ENCODE measurements at places on chromosomes 12 and 14.

DNA sequence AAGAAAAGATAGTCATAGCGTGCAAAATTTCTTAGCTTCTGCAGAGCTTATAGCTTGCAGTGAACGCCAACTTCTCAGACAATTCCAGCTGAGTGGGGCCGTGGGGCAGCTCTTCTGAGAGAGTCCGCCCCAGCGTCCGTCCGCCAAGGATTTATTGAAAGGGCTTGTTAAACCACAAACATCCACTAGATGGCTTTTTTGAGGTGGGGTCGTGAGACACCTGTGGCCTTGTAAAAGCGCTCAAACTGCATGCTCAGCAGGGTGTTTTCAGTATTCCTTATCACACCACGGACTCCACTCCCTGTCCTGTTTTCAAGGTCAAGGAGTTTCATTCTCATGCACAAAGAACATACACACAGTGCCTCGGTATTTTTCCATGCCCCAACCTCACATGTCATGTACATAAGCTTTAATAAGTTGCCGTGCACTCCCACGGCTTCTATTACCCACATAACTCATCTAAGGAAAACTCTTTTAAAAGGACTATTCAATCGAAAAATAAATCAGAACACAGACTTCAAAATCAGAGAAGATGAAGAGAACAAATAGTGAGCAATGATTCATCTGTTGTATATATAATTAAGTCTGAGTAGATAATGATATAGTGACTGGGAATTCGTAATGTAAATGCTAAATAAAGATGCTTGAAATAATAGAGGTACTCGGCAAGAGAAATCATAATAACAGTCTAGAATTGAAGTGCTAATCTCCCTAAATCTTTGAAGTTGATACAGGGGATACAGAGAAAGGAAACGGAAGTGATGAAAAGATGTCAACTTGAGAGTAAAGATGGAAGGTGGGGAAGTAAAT lies 46.7 kb downstream of the WBP11 start:
- DNase-seq = no peak

GRCh38 chr12:15157269-15157671 lies 63.9 kb downstream of the RERG start:
- no peak for DNase-seq

DNA sequence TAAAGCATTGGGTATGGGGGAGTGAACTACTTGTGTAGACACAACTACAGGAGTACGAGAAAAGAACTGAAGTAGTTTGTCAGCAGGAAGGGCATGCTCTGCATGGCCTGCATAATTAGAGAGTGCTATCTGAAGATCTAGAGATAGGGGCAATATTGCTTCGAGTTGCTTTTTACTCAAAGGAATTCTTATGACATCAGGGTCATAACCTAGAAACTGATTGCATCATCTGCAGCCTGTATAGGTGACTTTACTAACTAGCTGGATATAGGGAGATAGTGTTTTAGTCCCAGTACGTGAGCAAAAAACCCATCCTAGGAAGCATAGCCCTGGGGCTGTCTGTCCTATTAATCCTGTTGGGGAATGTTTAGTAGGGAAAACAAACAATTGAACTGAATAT lies 39.8 kb downstream of the TMTC3 start:
- no peak for DNase-seq

DNA sequence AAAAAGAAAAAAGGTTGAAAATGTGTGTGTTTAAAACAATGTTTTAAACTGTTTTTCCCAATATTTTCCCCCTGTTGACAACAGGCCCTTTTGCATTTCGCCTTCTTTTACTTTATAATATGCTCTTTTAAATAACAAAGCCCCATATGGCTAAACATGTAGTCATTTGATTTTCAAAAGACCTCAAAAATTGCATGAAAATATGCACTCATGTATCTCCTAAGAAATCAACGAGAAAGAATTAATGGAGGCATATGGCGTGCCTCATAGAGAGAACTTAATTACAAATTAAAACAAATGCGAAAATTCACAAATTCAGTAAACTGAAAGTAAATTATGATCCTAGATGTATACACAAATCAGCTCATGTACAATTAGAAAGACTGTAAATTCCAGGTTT lies 202.6 kb upstream of the FOXN3 start:
- no peak for DNase-seq

DNA sequence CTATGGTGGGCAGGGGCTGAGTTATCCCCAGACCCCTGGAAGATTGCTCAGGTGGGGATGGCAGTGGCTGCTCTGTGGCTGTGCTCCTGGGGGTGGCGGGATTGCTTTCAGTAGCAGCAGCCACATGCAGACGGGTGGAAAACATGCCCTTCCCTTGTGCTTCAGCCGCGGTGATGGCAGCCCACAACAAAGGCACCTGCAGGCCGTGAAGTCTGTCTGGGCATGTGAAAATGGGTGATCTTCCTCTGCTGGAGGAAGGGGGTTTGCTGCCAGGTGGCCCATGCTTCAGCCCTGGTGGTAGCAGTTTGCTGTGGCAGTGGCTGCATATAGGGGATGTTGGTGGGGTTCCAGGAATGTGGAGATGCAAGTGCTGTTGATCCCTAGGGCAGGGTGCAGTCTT lies 326.2 kb upstream of the RGS6 start:
- DNase-seq = no peak

GRCh38 chr12:39065455-39065854 lies 160.1 kb upstream of the CPNE8 start:
- no peak for DNase-seq

DNA sequence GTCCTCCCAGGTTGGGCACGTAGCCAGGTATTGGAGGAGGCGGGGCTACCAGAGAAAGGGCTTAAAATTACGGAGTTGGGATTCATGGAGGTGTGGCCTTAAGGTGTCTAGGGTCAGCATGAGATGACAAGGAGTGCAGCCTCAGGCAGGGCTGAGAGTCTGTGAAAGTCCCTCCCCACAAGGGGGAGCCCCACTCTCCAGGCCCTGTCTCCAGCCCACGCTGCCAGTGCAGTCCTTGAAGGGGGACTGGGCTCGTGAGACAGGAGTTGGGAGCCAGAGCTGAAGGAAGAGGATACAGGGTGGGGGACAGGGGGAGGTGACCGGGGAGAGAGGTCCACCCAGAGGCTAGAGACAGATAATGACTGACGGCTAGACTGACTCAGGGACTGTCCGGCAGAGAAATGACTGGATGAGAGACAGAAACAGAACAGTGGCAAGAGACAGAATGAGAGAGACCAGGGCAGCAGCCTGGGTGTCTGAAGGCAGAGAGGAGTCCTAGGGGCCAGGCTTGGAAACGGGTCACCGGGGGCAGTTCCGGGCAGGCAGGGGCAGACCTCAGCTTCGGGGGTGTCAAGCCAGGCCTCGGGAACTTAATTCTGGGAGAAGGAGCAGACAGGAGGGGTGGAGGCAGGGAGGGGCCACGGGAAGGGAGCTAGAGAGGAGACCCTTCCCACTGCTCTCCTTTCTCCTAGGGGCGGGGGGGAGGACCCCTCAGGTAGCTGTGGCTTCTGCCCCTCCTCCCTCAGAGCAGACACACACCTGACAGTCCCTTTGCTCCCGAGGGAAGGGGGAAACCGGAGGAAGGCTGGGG lies 970 bp downstream of the CDH24 start:
- DNase-seq = peak; percentile 53

DNA sequence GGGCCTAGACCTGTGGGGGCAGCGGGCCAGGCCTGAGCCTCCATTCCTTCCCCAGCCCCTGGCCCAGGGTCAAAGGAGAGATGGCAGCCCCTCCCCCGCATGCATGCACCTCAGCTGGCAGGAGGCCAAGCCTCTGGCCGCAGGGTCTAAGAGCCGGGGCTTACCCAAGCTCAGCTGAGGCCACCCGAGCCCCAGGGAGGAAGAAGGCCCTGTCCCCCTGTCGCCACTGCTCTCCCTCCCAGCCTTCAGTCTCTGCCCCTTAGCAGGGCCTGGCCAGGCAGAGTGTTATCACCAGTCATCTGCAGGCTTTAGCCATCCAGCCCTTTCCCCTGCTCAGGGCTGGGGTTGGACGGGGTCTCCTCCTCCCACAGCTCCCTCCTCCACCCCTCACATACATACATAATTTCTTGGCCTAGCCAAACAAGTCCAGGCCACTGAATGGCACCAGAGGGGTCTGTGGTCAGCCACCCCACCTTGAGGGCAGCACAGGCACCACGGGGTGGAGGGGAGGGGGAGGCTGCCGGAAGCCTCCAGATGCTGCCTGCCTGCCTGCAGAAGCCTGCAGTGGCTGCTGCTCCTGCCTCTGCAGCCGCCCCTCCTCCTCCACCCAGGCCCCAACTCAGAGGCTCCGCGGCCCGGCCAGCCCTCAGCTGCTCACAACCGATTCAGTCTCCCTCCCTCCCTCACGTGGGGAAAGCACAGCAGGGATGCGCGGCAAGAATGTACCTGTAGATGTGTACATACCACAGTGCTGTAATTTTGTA lies 22.8 kb downstream of the RAB35 start:
- DNase-seq = no peak

DNA sequence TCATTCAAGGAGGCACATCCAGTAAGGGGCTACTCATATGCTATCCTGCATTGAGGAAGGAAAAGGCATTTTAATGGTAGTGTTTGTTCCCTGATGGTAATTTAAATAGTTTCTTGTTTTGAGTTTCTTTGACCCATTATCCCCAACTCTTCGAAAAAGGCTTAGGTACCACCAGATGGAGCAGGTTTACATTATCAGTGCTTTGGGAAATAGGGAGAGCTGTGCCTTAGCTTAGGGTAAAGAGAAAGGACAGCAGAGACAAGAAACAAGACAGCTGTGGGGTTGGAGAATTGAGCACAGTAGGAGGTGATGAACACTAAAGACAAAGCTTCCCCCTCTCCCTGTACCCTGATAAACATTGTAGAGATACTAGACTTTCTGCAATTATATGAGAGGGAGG lies 29.1 kb upstream of the HELB start:
- no peak for DNase-seq

DNA sequence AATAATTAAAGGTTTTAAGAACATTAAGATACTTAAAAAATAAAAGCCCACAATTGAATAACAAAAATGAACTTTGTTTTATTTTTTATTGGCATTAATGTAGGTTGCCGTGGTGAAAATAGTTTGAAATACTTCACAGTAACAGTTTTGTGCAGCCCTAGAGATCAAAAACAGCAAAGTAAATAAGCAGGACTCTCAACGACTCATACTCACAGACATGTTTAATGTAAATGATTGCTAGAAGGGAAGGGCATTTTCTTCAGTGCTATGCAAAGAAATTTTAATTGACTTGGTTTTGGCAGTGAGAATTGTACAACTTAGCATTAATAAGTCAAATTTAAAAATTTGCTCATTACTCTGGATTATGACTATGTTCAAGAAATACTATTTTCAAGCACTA lies 16.0 kb downstream of the TRMT5 start:
- DNase-seq = no peak

GRCh38 chr14:75053396-75054291 lies 2.4 kb upstream of the MLH3 start:
- no peak for DNase-seq

DNA sequence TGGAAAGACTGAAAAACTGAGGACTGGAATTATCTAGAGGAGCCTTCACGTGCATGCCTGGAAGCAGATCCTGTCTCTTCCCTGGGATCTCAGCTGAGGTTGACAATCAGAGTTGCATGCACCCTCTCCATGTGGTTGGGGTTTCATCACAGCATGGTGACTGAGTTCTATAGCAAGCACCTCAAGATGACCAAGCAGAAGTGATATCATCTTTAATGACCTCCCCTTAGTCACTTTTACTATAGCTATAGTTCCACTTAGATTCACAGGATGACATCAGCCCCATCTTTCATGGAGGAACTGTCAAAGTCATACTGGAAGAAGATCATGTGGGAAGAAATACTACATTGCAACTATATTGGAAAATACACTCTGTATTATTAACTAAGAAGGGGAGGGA lies 105.8 kb upstream of the ATXN7L3B start:
- DNase-seq = no peak

GRCh38 chr12:132152411-132152821 lies 8.2 kb downstream of the NOC4L start:
- no peak for DNase-seq

DNA sequence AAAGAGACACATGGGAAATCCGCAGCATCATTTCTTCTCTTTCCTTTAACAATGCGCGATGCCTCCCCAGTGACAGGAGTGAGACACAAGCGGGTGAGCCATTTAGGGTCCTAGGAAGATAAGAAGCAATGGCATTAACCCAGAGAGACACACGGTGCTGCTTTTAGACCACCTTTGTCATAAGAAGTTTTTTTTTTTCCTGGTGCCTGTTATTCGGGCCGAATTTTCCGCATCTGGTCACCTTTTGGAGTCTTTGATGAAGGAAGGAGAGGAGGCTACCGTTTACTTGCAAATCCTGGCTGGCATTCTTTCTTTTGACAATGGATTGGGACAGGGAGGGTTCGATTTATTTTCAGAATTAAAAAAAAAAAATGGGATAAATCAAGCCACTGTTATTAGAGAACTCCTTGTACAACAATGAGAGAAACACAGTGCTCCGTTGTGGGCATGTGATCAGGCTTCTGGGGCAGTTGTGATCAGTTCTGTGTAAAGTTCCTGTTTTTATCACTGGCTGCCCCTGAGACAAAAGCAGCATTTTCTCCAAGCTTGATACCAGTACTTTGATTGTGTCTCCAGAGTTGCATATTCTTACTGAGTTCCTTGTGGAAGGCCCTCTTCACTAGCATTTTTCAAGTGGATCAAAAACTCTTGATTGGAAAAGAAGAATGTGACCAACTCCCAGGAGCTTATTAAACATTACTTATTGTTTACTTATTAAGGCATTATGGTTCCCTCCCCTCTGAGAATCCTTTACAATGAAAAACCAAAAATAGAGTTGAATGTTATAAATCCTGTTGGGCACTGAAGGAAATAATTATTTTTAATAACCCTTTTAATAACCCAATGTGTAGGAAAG lies 1.1 kb downstream of the DIP2B start:
- peak; percentile 99 for DNase-seq

- no peak for DNase-seq
Measured at GRCh38 chr12:111006621-111007020, 86.2 kb upstream of the MYL2 start.

DNA sequence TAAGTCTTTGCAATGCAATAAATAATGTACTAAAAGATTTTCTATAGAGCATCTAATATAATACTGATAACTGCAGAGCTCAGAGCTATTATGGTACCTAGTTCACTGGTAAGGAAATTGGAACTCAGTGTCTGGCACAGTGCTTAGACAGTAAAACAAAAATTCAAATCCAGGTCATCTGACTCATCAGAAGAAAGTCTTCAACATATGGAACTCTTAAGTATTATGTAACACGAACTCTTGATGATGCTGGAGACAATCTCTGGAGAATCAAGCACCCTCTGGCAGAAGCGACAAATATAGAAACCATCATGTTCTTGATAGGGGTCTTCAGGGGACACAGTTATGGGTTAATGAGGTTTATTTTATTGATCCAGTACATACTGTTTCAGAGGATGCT lies 37.3 kb upstream of the TRHDE start:
- no peak for DNase-seq

DNA sequence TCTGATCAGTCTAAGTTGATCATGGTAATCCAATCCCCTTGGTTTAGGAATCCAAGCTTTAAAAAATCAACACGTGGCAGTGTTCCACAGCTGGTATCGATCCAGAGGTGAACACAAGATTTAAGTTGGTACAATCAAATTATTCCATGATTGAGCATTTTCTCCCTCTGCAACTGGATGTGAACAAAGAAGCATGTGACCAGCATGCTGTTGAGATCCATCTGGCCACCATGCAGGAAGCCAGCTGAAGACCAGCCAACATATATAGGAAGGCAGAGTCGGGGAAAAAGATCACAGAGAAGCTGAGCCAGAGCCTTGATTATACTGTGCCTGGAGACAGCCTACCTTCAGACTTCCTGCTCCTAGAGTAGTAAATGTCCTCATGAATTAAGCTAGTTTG lies 158.3 kb downstream of the SEC23A start:
- peak; percentile 72 for DNase-seq

GRCh38 chr12:91986084-91986483 lies 159.6 kb downstream of the BTG1 start:
- DNase-seq = no peak

Data from pons (tissue), 1 donor.